ENCODE measurements at places on chromosomes 5 and 9.
A peak's percentile ranks its signal among the peaks of the same experiment; 100 is the strongest.

DNA sequence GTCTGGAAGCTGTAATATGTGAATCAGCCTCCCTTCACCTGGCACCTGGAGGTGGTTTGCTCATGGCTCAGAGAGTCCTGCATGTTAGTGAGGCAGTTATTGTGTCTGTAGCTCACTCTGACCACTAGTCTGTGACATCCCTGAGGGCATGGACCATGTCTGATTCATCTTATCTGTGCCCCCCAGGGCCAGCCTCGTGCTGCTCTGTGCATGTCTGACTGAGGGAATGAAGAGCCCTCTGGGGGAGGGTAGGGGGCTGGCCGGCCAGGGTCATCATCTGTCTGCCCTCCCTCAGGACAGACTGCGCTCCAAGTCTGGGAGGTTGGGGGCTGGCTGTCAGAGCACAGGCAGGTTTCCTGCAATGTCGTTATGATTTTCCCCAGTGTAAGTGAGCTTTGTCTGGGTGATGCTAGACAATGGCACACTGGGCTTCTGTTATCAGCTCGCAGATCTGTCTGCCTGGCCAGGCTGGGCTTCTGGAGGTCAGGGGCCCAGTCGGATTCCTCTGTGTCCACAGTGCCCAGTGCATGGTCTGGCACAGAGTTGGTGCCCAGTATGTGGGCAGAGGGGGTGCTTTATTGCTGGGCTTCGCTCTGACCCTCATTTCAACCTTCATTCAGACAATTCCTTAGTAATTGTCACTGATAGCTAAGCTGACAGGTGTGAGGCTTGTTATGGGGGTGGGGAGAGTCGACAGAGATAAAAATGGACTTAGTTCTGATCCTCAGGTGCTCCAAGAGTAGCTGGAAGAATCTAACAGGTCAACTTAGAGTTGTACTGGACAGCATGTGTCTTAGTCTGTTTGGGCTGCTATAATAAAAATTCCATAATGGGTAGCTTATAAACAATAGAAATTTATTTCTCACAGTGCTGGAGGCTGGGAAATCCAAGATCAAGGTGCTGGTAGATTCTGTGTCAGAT lies 85.7 kb upstream of the SHB start:
- peak; percentile 41 for DNase-seq

GRCh38 chr9:116269250-116269649 lies 115.7 kb downstream of the PAPPA start:
- no peak for DNase-seq

DNA sequence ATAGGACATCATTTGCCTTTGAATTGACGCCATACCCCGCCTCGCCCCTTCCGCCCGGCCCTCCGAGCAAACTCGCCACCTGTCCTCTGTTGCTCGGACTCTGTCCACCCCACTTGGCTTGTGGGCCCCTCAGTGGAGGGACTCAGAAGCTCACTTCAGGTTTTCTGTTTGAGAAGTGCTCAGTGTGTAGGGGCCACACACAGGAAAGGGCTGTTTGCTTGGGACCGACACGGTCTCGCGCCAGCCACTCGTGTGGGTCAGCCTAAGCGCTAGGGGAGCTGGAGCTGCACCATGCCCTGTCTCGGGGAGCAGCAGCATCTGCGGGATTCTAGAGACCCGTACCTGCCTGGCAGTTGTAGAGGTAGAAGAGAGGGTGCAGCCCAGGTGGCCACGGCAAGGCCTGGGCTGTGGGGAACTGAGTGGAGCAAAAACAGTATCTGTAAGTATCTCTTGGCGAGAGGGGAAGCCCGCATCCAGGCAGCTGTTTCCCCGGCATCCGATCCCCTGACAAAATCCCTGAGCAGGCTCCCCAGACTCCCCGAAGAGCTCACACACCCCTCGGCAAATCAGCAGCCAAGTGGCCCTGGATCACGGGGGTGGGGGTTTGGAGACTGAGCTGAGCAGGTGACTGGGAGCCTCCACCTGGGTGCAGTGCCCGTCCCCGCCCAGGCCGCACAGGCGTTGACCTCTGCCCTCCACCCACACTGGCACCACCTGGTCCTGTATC lies 52.2 kb downstream of the COL5A1 start:
- no peak for DNase-seq

DNA sequence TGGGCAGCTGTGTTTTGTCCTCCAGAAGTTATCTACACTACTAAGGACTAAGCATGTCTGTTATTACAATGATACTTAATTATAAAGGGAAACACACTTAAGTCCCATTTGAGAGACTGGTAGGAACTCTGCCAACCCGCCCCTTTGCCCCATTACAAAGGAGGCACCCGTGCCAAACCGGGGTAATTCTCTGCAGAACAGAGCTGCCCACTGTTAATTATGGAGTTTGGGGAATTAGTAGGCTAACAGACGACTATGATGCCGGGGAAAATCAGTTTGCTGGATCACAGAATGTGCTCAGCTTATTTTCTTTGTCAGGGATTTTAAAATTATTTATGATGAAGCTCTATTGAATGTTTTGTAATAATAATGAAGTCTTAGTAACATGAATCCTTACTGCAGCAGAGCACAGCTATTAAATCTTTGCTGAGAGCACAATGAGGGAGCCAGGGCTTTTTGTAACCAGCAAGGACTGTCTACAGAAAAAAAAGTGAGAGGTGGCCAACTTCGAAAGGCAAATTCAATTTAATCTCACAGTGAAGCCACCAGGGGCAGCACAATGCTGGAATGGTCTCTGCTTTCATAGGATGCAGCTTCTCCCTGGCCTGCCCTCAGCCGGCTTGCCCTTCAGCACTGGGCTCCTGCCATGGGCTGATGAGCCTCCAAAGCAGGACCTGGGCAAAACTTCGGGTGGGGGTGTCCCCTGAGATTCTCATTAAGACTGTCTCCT lies 134.5 kb downstream of the GNAQ start:
- peak; percentile 70 for DNase-seq

- no peak for DNase-seq
These were observed 103.2 kb downstream of the PDE4D start for GRCh38 chr5:59790376-59790775.

DNA sequence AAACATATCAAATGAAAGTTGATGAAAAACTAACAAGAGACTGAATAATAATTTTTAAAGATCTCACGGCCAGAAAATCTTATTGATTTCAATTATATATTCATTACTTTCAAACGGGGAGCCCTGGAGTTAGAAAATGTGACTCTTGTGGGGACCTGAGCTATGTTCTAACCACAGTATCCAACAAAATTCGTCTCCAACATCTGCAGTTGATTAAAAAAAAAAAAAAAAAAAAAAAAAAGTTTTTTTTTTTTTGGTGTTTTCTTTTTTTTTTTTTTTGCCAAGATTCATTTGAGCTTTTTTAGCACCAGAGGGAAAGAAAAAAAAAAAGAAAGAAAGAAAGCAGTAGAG lies 144.3 kb upstream of the PIK3R1 start:
- no peak for DNase-seq

DNA sequence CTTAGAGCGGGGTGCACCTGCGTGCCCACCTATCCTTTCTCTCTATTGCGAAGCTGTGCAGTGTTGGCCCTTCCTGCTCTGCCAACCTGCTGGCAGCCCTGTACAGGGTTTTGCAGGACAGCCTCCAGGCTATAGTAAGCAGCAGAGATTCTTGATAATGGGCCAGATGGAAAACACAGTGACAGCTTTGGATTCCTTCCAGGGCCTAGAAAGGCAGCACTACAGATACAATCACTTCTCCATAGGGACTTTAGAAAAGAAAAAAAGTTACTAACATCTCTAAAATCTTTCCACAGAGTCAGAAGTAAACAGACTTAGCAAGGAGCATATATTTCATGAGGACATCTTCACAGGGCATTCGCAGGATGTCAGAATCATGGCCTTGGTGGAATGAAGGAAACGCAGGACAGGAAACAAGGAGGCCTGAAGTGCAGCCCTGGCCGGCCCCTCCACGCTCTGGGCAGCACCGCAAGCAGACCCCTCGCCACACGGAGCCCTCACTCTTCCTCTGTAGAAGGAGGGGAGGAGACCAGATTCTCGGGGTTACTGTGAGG lies 172.1 kb upstream of the GAS1 start:
- DNase-seq: no peak

GRCh38 chr5:39138892-39139291 lies 64.7 kb upstream of the RICTOR start:
- DNase-seq: no peak

GRCh38 chr5:31407921-31408693 lies 123.8 kb downstream of the DROSHA start:
- no peak for DNase-seq

DNA sequence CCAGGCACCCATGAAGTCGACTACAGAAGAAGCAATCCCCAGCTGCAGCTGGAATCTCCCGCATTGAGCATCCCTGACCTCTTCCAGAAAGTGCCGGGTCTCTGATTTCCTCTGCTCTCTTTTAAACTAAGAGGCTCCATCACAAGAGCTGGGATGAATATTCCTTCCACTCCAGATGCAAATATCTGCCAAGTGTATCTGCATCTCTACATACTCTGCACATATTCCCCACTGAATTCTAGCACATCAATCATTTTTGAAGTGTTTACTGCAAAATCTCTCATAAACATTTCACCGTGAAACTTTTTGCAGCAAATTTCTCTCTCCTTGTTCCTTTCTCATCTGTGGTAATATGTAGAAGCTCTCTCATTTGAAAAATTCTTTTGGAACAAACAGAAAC lies 161.5 kb downstream of the GABRB2 start:
- no peak for DNase-seq

GRCh38 chr5:179533024-179533423 lies 17.3 kb upstream of the RUFY1 start:
- DNase-seq: no peak

DNA sequence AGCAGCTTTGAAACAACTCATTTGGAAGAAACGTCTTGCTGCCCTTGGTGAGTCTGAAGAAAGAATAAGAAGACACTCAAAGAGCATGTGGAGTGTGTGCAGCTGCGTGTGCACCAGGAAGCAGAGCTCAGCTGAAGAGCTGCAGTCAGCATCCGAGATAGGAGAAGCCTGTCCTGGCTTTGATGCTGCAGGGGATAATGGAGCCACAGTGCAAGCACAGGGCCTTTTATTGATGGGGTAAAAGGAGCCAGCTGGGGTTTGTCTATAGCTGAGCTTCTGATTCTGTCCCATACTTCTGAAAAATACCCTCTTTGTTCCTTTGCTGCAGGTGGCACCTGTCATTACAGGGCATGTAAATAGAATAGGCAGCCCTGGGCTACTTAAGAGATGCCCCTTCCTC lies 375.7 kb upstream of the ZNF462 start:
- no peak for DNase-seq

- DNase-seq: peak; percentile 80
These were observed 34.4 kb upstream of the SLC6A3 start for GRCh38 chr5:1479581-1480188.

DNA sequence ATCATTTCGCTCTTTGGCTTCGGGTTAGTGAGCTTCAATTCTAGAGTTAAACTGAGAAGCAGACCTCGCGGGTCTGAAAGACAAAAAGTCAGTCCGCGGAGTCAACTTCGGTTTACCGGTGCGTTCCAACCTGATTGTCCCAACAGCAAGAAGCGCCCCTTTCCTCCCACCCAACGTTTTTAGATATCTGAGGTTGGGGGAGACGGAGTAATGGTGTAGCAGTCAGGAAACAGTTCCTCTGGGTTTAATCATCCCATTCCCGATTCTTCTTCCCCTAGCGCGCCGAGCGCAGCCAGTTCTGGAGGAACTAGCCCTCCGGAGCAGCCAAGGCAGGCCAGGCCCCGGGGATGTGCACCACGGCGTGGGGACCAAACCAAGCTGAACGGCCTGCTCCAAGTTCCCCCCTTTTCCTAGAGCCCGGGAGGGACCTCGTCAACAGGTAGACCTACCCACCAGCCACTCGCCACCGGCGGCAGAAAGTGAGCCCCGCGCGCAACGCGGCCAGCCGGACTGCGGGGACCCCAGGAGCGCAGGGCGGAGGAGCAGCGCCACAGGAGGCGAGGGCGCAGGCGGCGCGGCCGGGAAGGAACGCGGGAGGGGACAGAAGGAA lies 622 bp upstream of the ISL1 start:
- DNase-seq: no peak

- DNase-seq: no peak
These were observed 59.2 kb downstream of the CDH18 start for GRCh38 chr5:19928562-19929421.

DNA sequence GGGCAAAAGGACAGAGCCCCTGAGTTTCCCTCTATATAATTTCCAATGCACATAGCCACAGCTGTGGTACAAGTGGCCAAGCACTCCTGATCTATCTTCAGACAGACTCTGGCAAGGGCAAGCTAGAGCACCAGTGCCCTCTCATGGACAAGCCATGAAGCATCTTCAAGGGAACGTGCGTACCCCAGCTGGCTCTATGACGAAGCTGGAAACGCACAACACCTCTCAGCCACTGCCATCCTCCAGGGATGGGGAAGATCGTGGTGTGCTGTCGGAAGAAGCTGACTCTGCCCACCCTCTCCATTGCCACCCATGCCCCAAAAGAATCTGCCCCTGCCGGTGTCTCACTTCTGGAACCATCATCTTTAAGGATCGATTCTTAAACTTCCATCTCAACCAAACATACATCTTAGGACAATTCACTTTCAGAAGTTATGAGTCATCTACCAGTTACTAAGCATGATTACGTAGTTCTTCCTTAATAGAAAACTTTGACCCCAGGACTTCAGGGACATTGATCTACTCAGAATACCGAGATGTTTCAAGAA lies 482.9 kb downstream of the AGTPBP1 start:
- peak; percentile 90 for DNase-seq

DNA sequence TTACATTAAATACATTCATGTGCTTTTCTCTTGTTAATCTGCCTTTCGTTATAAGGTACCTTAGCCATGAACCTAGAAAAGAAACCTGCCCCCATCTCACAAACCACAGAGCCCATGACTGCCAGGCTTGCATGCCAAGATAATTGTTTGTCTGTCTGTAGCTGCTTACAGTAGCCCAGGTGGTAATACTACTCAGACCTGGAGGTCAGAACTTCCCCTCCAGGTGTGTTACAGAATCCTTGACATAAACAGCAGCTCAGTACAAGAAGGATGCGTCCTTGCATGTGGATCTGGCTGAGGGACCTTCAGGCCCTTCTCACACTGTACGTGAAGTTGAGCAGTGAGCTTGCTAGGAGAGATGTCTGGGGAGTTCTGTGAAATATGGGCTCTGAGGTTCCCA lies 291.4 kb downstream of the CSNK1G3 start:
- no peak for DNase-seq

DNA sequence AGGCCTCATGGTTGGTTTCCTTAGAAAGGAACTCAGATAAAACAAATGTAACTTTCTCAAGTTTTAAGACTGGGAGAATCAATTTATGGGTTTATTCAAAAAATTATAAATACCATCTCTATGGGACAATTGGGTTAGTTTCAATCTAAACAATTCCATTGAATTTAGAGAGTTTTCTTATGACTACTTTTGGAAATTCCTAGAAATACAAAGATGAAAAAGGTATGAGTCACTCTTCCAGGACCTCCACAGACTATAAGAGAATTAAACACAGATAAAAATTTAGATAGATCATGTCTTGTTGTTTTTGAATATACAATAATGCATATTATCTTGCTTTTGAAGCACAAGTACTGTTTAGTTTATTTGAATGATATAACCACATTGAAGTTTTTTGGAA lies 188.7 kb downstream of the CHSY3 start:
- no peak for DNase-seq

DNA sequence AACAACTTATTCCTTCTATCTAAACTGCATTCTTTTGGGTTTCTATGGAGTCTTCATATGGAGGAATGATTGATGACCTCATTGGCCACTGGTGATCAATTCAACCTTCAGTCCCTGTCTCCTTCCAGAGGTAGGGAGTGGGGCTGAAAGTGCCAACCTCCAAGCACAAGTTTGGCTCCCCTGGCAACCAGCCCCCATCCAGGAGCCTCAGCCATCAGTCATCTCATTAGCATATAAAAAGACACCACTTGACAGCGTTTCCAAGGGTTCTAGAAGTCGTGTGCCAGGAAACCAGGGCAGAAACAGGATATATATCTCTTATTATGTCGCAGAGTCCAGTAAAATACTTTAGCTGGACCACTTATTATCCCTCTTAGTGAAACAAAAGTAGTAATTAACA lies 9.8 kb downstream of the SLC31A2 start:
- peak; percentile 75 for DNase-seq
